Natural killer cell (primary cell): ENCODE measurements at places on chromosomes 3 and 15. TPM values are rescaled to one million over a fixed set of nuclear protein-coding genes. Genes with fewer than 3 reads are reported as not detected.

GRCh38 chr3:49469037-49469935 lies 781 bp upstream of the DAG1 start:
- no peaks in the 10 kb centered on the region for H3K27me3 ChIP-seq
- H3K27ac ChIP-seq, result peak overlapping the region; percentile 82
- no peak for DNase-seq
- H3K4me1 ChIP-seq, result peaks cover 22% of the 10 kb centered on the region
- peak overlapping the region; percentile 71 for H3K4me3 ChIP-seq

- no peaks in the 10 kb centered on the region for H3K4me1 ChIP-seq
- no peak overlapping the region for H3K27ac ChIP-seq
- DNase-seq, result no peak
Measured at GRCh38 chr3:1446531-1446930, 353.7 kb downstream of the CNTN6 start.

DNA sequence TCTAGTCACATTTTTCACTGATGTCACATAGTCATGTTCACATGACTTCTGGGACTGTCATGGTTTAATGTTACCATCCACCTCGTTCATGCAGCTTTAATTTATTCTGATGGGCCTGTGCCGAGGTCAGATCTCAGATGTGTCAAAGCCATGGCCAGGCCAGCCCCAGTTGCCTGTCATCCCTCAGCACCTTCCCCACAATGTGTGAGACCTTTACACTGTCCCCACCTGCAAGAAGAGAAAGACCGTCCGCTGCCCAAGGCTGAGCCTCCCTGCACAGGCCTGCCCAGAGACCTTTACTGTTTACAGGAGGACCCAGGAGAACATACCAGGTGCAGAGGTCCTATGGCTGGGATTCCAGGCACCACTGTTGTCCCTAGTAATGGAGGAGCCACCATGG lies 12.8 kb upstream of the KLF15 start:
- no peaks in the 10 kb centered on the region for H3K36me3 ChIP-seq
- H3K4me3 ChIP-seq, result no peak overlapping the region
- H3K27ac ChIP-seq, result no peak overlapping the region
- no peak for DNase-seq
- H3K27me3 ChIP-seq, result no peaks in the 10 kb centered on the region

Gene SOX14
- not detected for total RNA-seq

DNA sequence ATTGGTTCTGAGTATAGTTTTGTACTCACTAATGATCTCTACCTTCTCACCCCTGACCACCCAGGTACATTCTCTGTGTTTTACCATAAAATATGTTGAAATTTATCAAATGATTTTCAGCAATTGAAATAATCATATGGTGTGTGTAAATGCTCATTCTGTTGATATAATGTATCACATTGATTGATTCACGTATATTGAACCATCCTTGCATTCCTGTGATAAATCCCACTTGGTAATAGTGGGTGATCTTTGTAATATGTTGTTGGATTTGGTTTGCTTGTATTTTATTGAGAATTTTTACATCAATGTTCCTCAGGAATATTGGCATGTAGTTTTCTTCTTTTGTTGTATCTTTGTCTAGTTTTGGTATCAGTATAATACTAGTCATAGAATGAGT lies 1497.6 kb downstream of the OTOL1 start:
- H3K27ac ChIP-seq, result no peak overlapping the region
- no peak overlapping the region for H3K4me3 ChIP-seq
- no peaks in the 10 kb centered on the region for H3K4me1 ChIP-seq
- no peaks in the 10 kb centered on the region for H3K36me3 ChIP-seq
- no peaks in the 10 kb centered on the region for H3K27me3 ChIP-seq

DNA sequence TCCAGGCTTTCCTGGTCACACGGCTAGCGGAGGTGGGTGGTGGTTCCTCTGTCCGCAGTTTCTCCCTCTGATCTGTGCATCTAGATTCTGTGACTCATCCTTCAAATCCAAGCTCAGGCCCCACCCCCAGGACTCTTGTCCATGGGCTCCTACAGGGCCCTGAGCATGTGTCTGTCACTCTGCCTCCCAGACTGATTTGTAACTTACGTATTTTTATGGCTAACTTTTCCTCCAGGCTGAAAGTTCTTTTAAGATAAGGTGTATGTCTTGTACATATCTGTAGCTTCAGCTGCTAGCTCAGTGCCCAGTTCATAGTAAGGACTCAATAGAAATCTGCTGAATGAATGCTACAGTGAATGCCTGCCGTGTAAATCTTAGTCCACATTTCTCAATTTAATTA lies 8.0 kb downstream of the ESYT3 start:
- no peaks in the 10 kb centered on the region for H3K4me1 ChIP-seq
- no peak overlapping the region for H3K27ac ChIP-seq
- no peaks in the 10 kb centered on the region for H3K27me3 ChIP-seq
- H3K36me3 ChIP-seq, result no peaks in the 10 kb centered on the region
- no peak overlapping the region for H3K4me3 ChIP-seq

Gene SLC2A2
- total RNA-seq, result not detected

- no peaks in the 10 kb centered on the region for H3K27me3 ChIP-seq
- no peak overlapping the region for H3K27ac ChIP-seq
- H3K4me3 ChIP-seq, result no peak overlapping the region
- no peaks in the 10 kb centered on the region for H3K4me1 ChIP-seq
- no peak for DNase-seq
Measured at GRCh38 chr3:31442755-31443154, 90.0 kb upstream of the STT3B start.

DNA sequence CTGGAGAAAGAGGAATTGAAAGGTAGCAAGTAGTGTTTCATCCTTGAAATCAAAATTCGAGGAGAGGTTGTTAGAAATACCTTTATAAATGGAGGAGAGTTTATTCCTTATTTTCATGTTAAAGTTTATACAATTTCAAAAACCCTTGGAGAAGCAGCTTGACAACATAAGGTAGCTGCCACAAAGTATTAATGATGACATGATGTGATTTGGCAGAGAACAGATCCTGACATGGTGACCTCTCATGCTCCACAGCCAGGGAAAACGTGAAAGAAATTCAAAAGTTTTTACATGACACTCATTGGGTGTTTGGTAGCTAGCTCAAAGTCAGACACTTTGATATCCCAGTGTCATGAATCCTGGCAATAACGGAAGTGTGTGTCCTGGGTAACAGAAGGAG lies 320.8 kb downstream of the GBE1 start:
- H3K4me3 ChIP-seq, result no peak overlapping the region
- H3K36me3 ChIP-seq, result no peaks in the 10 kb centered on the region
- H3K27ac ChIP-seq, result no peak overlapping the region

GRCh38 chr15:93020976-93021772 lies 67.8 kb downstream of the RGMA start:
- no peak overlapping the region for H3K27ac ChIP-seq
- H3K36me3 ChIP-seq, result peaks cover 91% of the 10 kb centered on the region
- H3K4me3 ChIP-seq, result no peak overlapping the region
- peaks cover 14% of the 10 kb centered on the region for H3K4me1 ChIP-seq
- no peak for DNase-seq
- H3K27me3 ChIP-seq, result no peaks in the 10 kb centered on the region

GRCh38 chr15:25716414-25717126 lies 146.6 kb downstream of the ATP10A start:
- H3K27ac ChIP-seq, result no peak overlapping the region
- H3K4me1 ChIP-seq, result no peaks in the 10 kb centered on the region
- no peaks in the 10 kb centered on the region for H3K27me3 ChIP-seq
- no peak overlapping the region for H3K4me3 ChIP-seq
- peaks cover 21% of the 10 kb centered on the region for H3K36me3 ChIP-seq

GRCh38 chr3:86634361-86634760 lies 356.6 kb downstream of the VGLL3 start:
- no peak overlapping the region for H3K27ac ChIP-seq
- H3K4me3 ChIP-seq, result no peak overlapping the region
- no peaks in the 10 kb centered on the region for H3K27me3 ChIP-seq
- no peaks in the 10 kb centered on the region for H3K36me3 ChIP-seq

DNA sequence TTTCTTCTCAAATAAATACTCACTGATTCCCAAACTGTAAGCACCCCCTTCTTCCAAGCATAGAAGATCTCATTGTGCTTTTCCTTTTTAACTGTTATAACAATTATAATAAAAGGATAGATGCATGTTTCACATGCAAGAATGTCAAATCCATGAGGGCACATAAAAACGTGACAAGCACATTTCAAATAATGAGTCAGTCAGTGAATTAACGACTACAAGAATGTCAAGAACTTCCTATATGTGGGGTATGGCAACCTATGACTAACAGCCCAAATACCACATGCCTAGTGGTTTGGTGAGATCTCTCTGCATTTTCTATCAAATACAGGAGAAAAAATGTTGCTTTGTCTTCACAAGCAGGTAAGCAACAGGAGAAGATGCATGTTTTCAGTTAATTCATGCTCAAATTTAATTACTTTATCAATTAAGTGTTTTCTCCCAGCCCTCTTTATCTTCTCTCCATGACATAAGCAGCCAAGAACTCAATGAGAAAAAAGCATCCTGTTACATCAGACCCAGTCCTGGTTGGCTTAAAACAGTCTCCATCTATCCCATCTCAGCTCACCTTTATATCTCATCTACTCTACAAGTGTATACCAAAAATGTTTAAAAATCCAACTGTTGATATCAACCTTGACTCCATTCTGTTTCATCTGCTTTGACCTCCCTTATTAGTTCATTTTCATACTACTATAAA lies 181.5 kb upstream of the LMCD1 start:
- H3K36me3 ChIP-seq, result no peaks in the 10 kb centered on the region
- no peak overlapping the region for H3K4me3 ChIP-seq
- DNase-seq, result no peak
- H3K27me3 ChIP-seq, result no peaks in the 10 kb centered on the region

GRCh38 chr3:193011958-193012357 lies 94.3 kb upstream of the MB21D2 start:
- no peak overlapping the region for H3K27ac ChIP-seq
- no peak for DNase-seq
- no peaks in the 10 kb centered on the region for H3K4me1 ChIP-seq
- H3K4me3 ChIP-seq, result no peak overlapping the region

Gene MORC1
- not detected for total RNA-seq

DNA sequence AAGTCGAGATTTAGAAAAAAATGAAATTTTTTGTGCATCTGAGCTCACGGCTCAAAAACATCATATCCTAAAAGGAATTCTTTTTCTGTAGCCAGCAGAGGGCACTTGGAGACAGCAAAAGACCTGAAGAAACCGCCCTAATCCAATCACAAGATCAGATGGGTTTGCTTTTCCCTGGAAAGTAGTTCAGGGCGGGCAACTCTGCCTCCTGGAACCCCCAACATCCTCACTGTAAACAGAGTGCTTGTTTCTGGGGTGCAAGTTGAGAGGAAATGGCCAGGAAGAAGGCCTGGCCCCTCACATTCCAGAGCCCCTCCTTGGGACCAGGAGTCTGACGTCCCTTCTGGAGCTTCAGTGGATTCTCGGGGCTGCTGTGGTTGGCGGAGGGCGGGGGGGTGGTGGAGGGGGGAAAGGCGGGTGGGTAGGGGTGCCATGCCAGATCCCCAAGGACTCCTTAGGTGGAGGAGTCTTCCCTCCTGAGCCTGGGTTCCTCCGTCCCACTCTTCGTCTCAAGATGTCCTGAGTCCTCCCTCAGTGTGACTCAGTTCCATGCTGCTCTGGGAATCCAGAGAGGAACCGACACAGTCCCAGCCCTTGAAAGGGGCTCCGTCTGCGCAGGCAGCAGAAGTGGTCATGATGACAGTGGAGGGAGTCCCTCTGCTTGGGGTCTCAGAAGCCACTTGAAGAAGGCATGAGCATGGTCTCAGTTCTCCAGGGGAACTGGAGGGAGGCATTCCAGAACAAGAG lies 35.9 kb downstream of the CCK start:
- H3K27me3 ChIP-seq, result no peaks in the 10 kb centered on the region
- no peaks in the 10 kb centered on the region for H3K36me3 ChIP-seq
- H3K4me1 ChIP-seq, result peaks cover 9% of the 10 kb centered on the region
- no peak overlapping the region for H3K4me3 ChIP-seq

GRCh38 chr15:100959066-100960050 lies 40.2 kb downstream of the LRRK1 start:
- no peak overlapping the region for H3K27ac ChIP-seq
- H3K27me3 ChIP-seq, result peaks cover under 1% of the 10 kb centered on the region
- no peaks in the 10 kb centered on the region for H3K4me1 ChIP-seq
- no peak for DNase-seq
- no peaks in the 10 kb centered on the region for H3K36me3 ChIP-seq
